Mesothelial cell of epicardium (in vitro differentiated cells): ENCODE measurements at places on chromosomes 7 and 10. TPM values are rescaled to one million over a fixed set of nuclear protein-coding genes. Genes with fewer than 3 reads are reported as not detected.

BMPER gene
- total RNA-seq: 1.7 to 3.0 TPM (median 2.1 TPM) in 3 replicates

GRCh38 chr7:100407285-100408180 lies 21.0 kb downstream of the ZCWPW1 start:
- no peak for DNase-seq

CCL24 gene
- not detected in 3 replicates for total RNA-seq

TBX20 gene
- 8.1 to 9.4 TPM (median 8.2 TPM) in 3 replicates for total RNA-seq

SORCS1 gene
- 0.78 to 1.1 TPM (median 0.81 TPM) in 3 replicates for total RNA-seq

TUBB8 gene
- 0.33 to 0.67 TPM (median 0.41 TPM) in 3 replicates for total RNA-seq
